ENCODE measurements at places on chromosomes 6 and 20.

DNA sequence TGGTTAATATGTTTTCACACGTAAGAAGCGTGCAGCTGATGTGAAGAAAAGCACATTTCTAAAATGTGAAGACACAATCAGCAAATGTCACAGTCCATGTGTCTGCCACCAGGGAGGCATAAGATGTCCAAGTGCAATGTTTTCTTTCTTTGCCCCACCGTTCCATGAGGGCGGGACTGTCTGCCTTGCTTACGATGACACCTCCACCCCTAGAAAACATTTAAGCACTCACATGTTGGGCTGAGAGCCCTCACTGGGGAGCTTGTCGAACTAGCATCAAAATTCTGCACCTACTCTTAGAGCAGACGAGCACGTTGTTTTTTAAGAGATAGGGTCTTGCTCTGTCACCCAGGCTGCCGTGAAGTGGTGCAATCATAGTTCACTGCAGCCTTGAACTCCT, 57.6 kb downstream of the PSMG4 start:
- DNase-seq = no peak

- DNase-seq = no peak
These were observed 68.5 kb downstream of the MAP3K5 start for GRCh38 chr6:136723780-136724179.

- DNase-seq = no peak
These were observed 25.6 kb upstream of the NOX3 start for GRCh38 chr6:155481215-155481614.

DNA sequence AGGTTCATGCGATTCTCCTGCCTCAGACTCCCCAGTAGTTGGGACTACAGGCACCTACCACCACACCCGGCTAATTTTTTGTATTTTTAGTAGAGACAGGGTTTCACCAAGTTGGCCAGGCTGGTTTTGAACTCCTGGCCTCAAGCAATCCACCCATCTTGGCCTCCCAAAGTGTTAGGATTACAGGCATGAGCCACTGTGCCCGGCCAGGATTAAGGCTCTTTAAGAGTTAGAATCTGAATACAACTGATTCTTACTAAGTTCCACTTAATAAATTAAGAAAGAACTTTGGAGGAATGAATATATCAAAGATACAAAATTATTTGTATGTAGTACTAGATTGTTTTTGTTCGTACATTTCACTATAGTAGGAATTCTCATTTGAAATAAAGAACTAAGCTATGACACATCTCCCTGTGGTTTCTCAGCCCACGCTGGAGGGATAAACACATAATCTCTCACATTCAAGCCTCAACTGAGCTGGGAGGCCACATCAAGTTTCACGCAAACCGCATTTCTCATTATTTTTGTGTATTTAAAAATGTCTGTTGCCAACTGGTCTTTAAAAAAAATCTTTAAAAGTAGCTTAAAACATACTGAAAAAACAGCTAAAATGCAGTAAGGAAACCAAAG, 34.2 kb downstream of the DTNBP1 start:
- DNase-seq = no peak

GRCh38 chr6:166419286-166419685, 36.5 kb upstream of the MPC1 start:
- no peak for DNase-seq

- DNase-seq = no peak
These were observed 12.0 kb downstream of the TTI1 start for GRCh38 chr20:38021087-38021772.

DNA sequence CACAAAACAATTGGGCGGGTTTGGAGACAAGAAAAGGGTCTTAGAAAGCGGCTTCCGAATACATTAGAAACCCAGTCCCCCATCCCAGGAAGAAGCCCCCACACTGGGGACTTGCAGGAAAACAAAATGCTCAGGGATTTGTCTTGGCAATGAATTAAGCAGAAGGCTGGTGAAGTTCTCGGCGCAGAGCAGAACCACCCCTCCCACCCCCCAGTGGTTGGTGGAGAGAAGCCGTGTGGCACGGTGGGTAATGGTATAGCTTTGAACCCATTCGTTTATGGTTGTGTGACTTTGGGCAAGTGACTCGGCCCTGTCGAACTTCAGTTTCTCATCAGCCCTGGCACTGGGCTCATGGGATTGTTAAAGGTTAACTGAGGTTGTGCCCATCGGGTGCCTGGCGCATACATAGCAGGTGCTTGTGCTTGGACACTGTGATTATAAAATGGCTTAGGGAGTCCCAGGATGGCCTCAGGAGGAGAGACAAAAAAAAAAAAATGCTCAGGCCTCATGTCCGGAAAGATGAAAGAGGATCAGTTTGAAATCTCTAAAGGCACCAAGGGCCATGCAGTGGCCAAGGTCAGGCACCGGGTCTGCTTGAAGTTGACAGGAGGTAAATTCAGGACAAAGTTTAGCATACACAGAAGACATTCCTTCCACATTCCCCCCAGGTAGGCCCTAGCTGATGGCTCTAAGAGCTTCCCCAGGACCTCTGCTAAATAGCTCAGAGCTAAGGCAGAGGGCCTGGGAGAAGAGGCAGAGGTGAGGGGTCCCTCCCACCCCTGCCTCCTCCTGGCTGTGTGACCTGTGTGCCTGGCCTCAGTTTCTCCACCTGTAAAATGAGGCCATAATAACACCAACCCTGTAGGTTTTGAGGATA, 120.1 kb upstream of the PTPN1 start:
- DNase-seq = no peak

DNA sequence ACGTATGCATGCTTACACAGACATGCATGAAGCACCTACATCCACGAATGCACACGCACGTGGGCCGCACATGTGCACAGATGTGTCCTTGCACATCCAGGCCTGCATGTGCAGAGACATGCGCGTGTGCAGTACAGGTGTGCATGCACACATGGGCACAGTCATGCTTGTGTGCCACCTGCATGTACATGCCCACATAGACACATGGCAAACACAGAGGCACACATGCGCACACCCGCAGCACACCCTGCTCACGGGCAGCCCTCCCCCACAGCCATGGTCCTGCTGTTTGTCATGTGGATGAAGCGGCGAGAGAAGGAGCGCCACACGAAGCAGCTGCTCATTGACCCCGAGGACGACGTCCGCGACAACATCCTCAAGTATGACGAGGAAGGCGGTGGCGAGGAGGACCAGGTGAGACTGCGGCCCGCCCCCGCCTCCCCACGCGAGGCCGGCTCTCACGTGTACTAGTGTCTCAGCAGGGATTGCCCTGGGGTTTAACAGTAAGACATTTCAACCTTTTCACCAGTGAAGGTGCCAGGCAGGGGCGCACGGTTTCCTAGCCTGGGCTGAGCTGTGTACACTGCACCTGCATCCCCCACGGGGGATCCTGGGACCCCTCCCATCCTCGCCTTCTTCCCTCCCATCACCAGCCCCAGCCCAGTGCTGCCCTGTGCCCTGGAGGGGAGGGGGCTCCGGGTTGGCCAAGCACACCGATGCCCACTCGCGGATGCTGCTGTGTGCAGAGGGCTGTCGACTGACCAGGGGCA, 132.8 kb downstream of the TAF4 start:
- DNase-seq = no peak

DNA sequence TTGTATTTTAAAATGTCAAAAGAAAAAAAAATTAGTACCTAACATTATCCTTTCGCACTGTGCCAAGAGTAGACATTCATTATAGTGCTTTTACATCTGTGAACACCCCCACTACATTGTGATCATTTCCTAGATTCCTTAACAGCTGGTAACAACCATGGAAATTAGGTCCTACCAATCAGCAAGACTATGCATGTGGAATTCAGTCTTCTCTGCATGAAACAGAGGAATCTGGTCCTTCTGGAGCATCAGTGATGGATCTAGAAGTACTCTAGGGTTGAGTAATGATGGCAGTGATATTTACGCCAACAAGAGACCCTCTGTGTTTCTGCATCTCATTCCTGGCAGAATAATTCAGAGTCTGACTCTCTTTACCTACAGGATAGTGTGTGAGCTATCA, 9.4 kb downstream of the OR12D1 start:
- DNase-seq = no peak

- no peak for DNase-seq
These were observed 16.6 kb upstream of the MAP1LC3A start for GRCh38 chr20:34541917-34542316.

Data from D721Med (cell line).